Mammary epithelial cell (primary cell): ENCODE measurements at places on chromosomes 13 and 19. TPM values are rescaled to one million over a fixed set of nuclear protein-coding genes. Genes with fewer than 3 reads are reported as not detected.

The CEBPA gene
- total RNA-seq, result 3.3 TPM

The FGF22 gene
- total RNA-seq, result not detected

The REEP6 gene
- 1.7 TPM for total RNA-seq

The CHAF1A gene
- 9.6 and 30.0 TPM in 2 replicates for total RNA-seq

The ZNF497 gene
- total RNA-seq, result 0.83 TPM

The LCP1 gene
- total RNA-seq, result 149 TPM

The CEACAM4 gene
- not detected for total RNA-seq

The TMEM272 gene
- total RNA-seq, result not detected

The FXYD1 gene
- total RNA-seq, result 1.9 TPM in 1 of 2 replicates, not detected in the other

The TINCR gene
- total RNA-seq, result 8.2 and 9.9 TPM in 2 replicates

The ZNF763 gene
- 2.0 TPM for total RNA-seq

The ZNF563 gene
- total RNA-seq, result 5.0 TPM

The MARCHF2 gene
- 48.3 TPM for total RNA-seq

The PEAK3 gene
- not detected in 2 replicates for total RNA-seq

The FUT3 gene
- 0.67 TPM for total RNA-seq

The THAP8 gene
- total RNA-seq, result 1.9 and 2.6 TPM in 2 replicates

The CNN1 gene
- total RNA-seq, result not detected in 2 replicates

The ZNF729 gene
- not detected in 2 replicates for total RNA-seq

The CNOT3 gene
- 4.3 TPM for total RNA-seq

The LPAR2 gene
- total RNA-seq, result 22.4 and 27.9 TPM in 2 replicates

The FFAR2 gene
- total RNA-seq, result not detected in 2 replicates

The R3HDM4 gene
- 53.1 and 61.2 TPM in 2 replicates for total RNA-seq

The UPK1A gene
- 0.59 TPM in 1 of 2 replicates, not detected in the other for total RNA-seq

The CEACAM16 gene
- total RNA-seq, result not detected

The SIGLEC5 gene
- not detected for total RNA-seq

The ZNF71 gene
- total RNA-seq, result 6.7 and 7.3 TPM in 2 replicates

The OR7A5 gene
- total RNA-seq, result not detected
